ENCODE measurements at places on chromosomes 1 and 21.

DNA sequence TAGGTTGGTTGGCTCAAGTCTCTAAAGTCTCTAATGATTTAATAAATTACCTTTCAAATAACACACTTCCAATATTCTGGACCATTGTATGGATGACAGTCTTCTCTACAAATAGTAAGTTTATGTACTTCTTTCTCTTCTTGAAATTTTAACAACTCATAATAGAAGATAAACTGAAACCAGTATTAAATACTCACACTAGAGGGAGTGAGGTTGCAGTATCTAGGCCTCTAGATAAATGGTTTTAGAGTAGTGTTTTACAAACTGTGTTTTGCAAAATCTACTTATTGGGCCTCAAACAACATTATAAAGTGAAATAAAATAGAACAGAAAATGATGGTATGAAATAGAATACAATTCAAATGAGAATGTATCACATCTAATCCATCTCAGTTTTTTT is 479.9 kb upstream of the BRINP3 start:
- no peak for DNase-seq

- peak; percentile 7 for DNase-seq
Measured at GRCh38 chr1:175757381-175758015, 14.1 kb upstream of the TNR start.

DNA sequence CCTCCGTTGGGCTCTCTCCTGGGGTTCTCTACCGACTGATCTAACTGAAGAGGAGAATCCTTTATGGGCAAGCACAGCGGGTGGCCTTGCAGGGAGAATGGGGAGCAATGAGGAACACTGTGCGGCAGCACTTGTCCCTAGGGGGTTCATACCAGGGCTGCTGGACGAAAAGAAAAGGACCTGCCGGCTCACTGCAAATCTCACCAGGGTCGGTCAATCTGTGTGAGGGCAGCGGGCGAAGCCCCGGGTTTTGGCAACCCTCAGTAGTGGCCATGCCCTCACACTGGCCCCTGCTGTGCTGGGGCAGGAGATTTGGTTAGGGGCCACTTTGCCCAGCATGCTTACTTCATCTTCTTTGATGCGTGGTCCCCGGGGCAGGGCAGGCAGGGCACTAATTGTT is 5.9 kb downstream of the LHX9 start:
- no peak for DNase-seq

DNA sequence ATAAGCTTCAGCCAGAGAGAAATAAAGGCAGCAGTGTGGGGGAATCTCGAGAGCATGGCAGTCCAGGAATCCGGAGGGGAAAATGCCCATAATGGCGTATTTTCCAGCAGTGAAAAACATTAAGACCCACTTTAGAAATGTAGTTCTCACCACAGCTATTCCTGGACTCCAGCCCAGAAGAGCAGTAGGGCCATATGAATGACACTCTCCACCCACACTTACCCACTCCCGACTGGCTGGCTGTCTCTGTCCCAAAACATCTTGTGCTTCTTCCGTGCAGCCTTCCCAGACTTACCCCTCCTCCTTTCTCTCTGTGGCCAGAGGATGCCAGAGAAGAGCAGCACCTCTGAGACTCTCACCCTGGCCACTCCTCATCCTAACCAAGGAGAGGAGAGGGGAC is 56.4 kb downstream of the TRABD2B start:
- no peak for DNase-seq

- DNase-seq: no peak
Measured at GRCh38 chr1:162856260-162856659, 4.7 kb downstream of the CCDC190 start.

DNA sequence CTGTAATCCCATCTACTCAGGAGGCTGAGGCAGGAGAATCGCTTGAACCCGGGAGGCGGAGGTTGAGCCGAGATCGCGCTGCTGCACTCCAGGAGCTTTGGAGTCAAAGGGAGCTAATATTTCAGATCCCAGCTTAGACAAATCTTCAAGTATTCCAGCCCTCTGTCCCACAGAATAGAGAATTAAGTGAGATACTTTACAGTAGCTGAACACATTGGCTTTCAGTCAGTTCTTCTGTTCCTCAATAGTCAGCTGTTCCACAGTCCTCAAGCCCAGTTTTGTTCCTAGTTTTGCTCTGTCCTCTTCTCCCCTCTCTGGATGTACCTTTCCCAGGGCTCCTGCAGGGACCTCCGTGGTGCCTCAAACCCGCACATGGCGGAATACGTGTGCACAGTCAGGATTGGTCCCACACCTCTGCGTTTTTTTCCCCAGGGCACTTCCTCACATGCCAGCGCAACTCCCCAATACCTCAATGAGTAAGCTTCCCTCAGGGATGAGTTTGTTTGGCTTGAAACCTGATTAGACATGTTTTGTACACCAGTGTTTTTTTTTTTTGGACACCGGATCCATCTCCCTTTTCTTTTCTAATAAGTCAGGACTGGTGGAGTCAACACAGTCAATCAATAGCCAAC is 1.2 kb downstream of the MFN2 start:
- no peak for DNase-seq

- DNase-seq: no peak
Measured at GRCh38 chr1:180906511-180906910, 6.2 kb upstream of the KIAA1614 start.

GRCh38 chr1:210932104-210932503 is 201.8 kb downstream of the KCNH1 start:
- no peak for DNase-seq

DNA sequence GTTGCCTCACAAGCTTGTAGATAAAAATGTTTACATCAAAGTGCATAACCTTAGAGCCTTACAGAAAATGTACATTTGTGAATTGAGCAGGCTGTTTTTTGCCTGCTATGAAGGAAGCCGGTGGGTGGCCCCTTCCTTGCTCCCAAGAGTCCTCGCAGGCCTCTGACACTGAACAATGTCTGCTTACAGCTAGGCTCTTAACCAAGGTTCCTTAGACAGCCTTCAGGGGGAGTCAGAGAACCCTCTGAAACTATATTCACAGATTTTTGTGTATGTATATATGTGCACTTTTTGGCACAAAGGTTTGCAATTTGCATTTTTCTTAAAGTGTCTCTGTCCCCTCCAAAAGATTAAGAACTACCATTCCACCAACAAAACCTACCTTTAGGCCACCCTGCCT is 282.6 kb downstream of the BARHL2 start:
- no peak for DNase-seq

GRCh38 chr1:183979437-183979836 is 58.1 kb downstream of the COLGALT2 start:
- no peak for DNase-seq

- DNase-seq: no peak
Measured at GRCh38 chr1:98355656-98356383, 305.7 kb upstream of the SNX7 start.

DNA sequence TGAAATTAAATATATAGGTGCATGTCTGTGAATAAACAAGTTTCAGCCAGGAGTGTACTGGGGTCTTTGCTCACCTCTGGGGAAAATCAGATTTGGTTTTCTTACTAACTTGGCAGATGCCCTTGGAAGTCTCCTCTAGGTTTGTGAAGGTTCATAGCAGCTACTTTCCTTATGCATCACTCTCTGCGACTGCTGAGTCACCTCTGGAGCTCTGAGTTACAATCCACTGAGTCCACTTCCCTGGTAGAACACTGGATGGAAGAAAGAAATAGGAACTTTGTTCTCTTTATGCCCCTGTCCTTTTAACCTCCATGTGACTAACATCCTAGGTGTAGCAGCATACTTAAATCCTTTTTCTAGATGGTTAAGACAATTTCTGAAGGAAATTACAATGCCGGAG is 4.4 kb upstream of the FASLG start:
- no peak for DNase-seq

DNA sequence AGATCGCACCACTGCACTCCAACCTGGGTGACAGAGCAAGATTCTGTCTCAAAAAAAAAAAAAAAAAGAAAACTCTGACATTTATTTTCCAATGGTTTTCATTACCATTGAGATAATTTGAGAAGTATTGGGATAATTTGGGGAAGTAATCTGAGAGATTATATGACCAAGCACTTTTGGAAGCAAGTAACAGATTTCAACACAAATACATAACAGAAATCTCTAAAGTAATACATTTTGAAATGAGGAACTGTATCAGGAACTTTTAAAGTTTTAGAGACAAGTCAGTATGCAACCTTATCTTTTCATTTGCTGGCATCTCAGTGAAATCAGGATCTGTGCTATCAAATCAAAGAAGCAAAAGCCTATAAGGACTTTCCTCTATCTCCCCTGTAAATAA is 25.4 kb upstream of the SLC16A1 start:
- DNase-seq: no peak

GRCh38 chr21:38386967-38387366 is 111.3 kb downstream of the ERG start:
- DNase-seq: no peak

DNA sequence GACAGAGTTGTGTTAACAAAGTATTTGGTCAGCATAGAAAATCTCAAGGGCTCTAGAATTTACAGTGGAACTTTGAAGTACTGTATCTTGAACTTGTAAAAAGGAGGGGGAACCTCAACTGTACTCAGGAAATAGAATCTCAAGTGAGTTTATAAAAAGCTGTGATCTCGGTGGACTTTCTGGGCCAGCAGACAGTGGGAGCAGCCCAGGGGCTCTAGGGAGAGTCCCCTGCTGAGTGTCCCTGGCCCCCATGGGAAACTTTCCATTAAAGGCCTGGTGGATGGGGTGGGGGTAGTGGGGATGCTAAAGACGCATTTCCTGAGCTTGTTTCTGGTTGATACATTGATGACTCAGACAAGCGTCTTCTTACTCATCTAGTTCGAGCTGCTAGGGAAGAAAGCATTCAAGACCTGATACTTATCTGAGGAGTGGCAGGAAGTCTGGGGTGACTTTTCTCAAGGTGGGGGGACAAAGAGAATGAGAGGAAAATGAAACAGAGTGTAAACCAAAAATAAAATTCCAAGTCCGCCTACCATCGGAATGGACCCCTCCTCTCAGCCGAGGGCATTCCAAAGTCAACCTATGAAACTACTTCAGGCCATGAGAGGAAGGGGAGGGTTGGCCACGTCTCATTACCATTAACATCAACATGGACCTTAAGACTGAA is 65.5 kb downstream of the NID1 start:
- DNase-seq: no peak

DNA sequence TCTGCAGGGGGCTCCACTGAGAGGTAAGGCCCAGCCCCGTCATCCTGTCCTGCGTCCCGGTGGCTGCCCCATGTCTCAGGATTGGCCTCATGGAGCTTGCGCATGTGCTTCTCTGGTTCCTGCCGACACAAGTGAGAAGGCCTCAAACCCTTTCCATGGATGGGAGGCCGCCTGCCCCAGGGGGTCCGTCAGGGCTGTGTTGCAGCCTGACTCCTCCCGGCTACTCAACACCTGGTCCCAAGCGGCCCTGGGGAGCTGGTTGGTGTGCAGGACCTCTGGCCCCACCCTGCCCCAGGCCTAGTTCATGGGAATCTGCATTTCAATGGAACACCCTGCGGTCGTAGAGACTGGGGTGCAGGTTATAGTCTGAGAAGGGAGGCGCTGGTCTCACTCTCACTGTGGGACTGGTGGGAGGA is 21.1 kb upstream of the PDE9A start:
- DNase-seq: no peak

DNA sequence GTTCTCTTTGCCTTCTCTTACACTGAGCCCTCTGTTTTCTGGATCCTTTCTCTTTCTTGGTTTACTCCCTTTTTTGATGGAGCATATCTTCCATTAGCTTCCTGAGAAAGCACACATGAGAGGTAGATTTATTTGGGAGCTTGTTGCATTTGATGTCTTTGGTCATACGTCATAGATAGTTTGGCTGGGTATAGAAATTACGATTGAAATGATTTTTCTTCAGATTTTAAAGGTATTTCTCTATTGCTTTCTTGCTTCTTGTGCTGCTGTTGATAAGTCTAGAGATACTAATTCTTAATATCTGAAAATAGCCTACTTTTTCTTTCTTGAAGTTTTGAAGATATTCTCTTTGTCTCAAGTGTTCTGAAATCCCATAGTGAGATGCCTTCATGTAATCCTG is 45.3 kb upstream of the RUNX3 start:
- no peak for DNase-seq

DNA sequence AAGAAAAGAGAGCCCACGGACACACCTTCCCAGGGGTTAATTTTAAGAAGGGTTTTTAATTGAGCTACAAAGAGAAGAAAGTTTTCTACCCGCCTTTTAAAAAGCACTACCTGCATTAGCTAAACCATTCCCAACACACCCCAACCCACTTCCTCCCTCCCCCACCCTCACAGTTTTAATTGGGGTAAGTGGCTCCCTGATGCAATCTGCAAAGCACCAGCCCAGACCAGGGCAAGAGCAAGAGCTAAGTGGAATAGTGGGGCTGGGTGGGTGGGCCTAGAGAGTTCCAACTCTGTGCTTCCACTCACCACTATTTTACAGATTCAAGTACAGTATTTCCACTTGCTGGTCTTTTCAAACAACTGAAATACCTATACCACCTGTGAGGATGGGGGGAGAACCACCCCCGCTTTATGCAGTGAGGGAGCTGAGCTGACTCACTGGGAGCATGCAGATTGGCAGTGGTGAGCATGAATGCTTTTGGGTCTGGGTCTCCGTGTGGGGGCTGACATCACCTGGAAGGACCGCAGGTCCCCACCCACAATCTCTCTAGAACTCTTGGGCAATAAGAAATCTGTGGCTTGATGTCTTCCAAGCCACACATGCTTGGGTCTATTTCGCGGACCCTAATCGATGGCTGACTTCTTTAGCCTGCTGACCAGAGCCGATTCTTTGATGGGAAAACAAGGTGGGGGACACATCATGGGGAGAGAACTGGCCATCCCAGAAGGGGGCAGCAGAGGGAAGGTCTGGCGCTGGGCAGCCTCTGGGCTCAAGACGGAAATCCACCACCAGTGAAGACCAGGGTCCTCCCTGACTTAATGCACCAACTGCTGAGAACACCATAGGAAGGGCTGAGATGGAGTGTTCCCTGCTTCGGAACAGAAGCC is 95.5 kb downstream of the SSBP3 start:
- no peak for DNase-seq

DNA sequence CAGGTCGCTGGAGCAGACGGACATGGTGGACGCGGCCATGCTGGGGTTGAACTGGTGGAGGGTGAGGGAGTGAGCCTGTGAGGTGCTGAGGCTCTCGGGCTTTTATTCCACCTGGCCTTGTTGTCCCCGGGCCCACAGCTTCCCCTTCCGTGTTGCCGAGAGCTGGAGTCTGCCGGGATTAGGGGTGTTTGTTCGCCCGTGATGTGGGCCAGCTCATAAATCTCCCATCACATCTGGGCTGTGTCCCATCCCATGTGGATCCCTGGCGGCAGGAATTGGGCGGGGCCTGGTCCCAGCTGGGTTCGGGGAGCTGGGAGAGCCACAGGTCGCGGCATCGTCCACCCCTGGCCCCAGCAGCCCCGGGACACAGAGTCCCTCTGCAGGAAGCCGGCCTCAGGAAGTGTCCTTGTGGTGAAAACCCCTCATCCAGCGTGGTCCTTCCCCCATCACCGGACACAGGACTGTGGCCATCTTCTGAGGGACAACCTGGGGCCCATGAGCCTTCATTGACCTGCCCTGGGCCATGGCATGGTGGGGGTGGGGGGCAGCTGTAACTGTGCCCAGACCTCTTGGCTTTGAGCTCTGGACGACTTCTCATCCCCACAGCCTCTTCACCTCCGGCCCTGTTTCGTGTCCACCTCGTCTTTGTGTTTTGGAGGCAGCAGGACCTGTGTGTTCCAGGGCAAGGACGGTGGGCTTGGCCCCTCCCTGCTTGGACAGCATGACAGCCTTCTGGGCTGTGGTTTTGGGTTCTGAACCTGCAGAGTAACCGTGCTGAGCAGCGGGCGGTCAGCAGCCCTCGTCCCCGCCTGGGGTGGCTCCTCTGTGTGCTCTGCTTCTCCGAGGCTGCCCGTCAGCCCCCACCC is at the start of gene KRTAP10-6:
KRTAP10-6 (minus strand) TSS at position 60 of the 866 bp plus-strand sequence; CDS start at position 39, 21 bp downstream.
- no peak for DNase-seq

GRCh38 chr1:199780091-199780490 is 247.4 kb upstream of the NR5A2 start:
- DNase-seq: no peak

GRCh38 chr1:214331827-214332423 is 51.0 kb downstream of the SMYD2 start:
- DNase-seq: no peak

Measured in left renal cortex interstitium (tissue), 4 donors.